ENCODE measurements at places on chromosomes 11 and 22.
A peak's percentile ranks its signal among the peaks of the same experiment; 100 is the strongest.

- DNase-seq, result no peak
Measured at GRCh38 chr11:44648109-44648508, 78.7 kb upstream of the TSPAN18 start.

DNA sequence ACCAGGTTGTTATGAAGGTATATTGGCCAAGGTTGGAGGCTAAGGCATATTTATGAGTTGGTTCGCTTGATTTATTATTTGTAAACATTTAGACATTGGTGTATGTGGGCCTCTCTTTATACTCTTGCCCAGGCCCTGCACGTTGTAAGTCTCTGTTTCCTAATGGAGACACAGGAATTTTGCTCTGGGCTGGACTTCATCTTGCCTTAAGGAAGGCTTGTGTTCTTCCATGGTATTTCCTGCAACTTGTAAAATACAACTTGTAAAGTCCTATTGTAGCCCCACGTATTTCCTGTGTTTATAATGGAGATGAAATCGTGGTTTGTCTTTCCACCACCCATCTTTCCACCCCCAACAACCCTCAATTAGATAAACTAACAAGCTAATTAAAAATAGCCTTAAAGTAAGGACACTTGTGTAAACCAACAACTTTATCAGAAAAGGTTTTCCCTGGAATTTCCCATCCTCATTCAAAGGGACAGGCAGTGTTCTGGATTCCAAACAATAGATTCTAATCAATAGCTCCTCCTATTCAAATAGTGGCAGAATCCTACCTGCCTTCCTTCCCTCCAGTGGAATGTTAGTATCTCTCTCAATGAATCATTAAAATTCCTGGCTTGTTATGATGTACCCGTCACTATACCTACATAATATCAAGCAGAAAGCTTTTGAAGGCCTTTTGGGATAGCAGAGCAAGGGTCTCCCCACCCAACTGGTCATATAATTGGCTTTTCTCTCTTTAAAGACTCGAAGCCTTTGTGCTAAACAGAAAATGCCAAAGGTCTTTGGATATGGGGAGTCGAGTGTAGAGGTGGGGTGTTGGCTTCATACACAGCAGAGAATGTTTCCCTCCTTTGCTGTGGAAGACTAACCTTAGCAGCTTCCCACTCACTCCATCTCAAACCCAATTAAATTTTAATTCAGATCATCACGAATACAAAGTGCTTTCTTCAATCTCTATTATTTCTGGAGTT is 77.1 kb downstream of the UBASH3B start:
- no peak for DNase-seq

DNA sequence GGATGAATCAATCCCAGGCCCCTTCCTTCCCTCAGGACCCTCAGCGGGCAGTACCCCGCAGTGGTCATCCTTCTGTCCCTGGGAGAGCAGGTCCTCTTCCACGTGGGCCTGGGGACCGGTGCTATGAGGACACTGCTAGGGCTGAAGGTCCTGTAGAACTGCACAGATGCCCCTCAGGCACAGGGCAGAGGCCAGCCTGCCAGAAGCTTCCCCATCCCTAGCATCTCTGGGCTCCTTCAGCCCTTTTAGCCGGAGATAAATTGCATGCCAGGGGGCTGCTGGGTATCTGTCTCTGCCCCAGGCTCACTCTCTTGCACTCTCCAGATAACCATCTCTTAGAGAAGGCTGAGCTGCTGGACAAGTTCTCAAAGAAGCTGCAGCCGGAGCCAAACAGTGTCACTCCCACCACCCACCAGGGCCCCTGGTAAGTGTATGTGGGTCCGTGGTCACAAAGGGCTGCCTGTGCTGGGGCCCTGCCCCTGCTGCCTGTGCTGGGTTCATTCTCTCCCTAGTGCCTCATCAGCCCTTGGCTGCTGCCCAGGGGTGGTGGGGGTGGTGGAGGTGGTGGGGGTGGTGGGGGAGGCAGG is 2.3 kb downstream of the ATG16L2 start:
- DNase-seq, result no peak

- peak; percentile 64 for DNase-seq
Measured at GRCh38 chr22:50544078-50544745, 1.5 kb upstream of the KLHDC7B start.

DNA sequence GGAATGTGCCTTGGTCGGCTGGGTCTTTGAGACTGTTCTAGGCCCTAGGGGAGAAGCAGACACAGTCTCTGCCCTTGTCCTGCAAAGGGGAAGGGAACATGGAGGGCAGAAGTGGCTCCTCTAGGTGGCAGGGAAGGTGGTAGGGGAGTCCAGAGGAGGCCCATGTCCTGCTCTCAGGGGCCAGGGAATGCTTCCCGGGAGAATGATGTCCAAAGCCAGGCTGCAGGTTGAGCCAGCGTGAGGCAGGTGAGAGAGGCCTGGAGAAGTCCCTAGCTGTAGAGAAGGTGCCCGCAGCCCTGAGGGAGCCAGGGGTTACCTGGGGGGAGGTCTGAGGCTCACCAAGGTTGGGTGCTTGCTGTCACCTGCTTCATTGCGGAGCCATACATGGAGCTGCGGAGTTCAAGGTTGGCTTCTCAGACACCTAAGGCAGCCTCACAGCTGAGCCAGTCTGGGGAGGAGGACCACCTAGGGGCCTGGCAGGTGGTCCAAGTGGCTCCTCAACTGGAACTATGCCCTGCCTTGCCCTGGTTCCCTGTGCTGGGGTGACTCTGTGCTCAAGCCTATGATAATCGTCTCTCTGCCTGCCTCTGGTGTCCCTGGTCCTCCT is 46.1 kb downstream of the SMIM38 start:
- DNase-seq, result no peak

GRCh38 chr11:120696597-120697218 is 185.2 kb downstream of the GRIK4 start:
- DNase-seq, result no peak

- no peak for DNase-seq
Measured at GRCh38 chr22:27802346-27803073, 954 bp upstream of the MN1 start.

Data from right kidney (tissue), 9 donors.